Effector memory CD8-positive, alpha-beta T cell (primary cell): ENCODE measurements at places on chromosomes 11 and 22.

GRCh38 chr22:45096256-45096907, 67.3 kb upstream of the NUP50 start:
- peak; percentile 21 for DNase-seq

GRCh38 chr11:34609850-34610249, 11.0 kb upstream of the EHF start:
- no peak for DNase-seq

- no peak for DNase-seq
Observed at GRCh38 chr22:36756031-36756430, 19.9 kb downstream of the IFT27 start.

DNA sequence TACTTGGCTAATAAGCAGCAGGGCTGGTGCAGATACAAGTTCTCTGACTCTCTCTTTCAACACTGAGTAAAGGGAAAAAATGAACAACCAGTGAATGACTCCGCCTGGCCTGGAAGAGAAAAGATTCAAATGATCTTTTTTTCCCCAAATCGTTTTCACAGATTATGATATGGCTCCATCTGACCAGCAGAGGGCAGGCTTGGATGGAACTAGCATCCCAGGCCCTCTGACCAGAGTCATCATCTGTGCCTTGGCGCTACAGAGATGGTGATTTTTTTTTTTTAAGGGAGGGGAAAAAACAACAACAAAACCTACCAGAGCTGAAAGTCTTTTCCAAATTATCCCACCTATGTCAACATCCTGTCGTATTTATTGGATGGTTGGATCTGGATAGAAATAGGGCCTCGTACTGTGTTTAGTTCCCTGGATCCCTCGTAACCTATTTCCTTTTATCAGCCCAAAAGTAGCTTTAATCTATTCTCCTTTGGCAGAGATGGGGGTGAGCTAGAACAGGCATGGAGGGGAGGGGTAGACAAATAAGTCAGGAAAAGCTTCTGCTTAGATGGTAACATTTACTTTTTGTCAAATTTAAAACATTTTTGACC, 69.7 kb downstream of the PRSS23 start:
- peak; percentile 18 for DNase-seq

- no peak for DNase-seq
Observed at GRCh38 chr22:50732681-50733080, 5.3 kb upstream of the ACR start.

- DNase-seq, result no peak
Observed at GRCh38 chr11:101863361-101863760, 51.4 kb upstream of the CEP126 start.

GRCh38 chr11:61092908-61093763, 9.2 kb upstream of the CD5 start:
- no peak for DNase-seq

DNA sequence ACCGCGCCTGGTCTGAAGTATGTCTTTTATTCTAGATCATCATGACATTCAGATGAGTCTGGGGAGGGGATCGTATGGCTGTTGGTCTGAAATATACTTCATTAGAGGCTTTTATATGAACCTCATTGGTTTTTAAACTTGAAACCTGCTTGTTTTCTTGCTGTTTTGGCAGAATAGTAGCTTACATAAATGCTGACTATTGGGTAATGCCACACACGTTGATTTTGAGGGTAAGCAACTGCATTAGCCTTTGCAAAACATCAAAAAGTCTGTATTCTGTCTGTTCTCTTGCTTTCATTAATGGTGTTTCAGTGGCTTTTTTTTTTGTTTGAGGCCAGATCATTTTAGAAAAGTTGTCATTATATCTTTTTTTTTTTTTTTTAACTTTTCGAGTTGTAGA, 14.2 kb downstream of the PPME1 start:
- no peak for DNase-seq

DNA sequence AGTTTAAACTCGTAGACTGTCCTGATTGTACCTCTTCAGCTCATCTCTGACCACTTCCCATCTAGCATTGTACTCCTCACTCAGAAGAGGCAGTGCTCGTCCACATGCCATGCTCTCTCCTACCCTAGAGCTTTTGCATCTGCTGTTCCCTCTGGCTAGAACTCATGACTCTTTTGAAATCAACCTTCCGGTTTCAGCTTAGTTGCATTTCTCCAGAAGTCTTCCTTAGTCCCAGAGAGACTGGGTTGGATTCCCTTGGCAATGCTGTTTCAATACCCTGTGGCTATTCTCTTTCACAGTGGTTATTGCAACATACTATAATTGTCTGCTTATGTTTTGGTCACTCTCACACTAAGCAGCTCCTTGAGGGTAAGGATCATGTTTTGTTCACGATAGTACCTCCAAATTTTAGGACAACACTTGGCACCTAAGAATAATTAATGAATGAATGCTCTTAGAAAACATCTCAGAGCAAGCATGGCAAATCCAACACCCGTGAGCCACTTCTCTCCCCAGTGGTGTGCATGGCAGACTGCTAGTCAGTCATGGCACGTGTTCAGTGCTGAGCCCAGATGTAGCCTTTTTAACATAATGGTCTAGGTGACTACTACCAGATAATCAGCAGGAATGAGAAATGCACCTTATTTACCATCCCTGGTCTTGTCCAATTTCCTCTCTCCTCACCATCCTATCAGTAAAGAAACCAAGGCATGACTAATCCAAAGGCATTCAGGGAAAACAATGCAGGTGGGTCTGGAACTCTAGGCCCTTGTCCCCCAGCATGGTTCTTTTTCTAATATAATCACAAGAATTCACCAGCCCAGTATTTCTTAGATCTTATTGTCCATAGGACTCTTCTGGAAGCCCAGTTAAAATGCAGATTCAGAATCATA, 14.5 kb downstream of the SEPTIN3 start:
- DNase-seq, result no peak

DNA sequence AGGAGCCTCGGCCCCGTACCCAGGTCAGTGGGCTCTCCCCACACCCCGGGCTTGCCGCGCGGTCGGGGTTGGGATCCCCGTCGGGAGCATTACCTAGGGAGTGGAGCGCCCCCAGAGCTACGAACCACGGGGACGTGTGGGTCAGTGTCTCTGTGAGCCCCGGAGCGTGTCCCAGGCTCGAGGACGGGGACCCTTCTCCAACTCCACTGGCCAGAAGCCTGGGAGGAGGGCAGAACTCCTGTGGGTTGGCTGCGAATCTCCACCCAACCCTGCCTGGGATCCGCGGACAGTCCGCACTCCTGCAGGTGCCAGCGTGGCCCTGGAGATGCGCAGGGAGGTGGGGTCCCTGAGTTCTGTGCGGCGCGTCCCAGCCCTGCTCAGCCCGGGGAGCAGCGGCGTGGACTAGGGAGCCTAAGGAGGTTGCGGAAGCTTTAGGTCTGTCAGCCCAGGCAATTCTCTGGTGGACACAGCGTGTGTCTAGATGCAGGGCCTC, 346 bp downstream of the PPFIBP2 start:
- DNase-seq, result peak; percentile 4

DNA sequence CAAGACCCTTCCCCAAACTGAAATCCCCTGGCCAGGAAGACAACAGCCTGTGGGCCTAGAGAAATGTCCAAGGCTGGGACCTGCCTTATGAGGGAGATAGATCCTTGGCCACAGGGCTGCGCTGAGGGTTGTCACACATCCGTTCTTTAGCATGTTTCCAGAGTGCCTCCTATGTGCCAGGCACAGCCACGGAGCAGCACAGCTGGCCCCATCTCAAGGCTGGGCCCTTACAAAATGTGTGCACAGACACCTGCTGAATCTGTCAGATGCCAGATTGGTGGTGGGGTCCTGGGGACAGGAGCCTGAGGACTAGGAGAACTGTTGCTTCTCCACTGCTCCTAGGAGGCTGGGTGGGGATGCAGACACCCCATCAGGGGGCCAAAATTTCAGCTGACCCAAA, 11.2 kb downstream of the GRIK4 start:
- no peak for DNase-seq

DNA sequence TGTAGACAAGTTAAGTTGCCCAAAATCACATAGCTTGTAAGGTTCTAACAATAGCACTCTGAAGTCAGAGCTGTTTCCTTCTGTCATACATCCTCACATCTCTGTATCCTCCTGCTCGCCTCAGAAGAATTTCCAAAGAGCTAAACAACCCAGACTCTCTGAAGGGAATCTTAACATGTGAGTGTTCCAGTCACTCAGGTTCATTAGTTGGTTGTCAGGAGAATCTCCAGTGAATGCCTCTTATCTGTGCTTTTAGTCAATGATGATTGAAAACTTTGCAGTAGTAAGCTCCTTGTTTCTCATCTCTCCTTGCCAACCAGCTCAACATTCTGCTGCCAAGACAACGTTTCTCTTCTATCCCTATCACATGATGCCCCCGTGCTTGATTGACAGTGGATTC, 195.5 kb downstream of the C11orf91 start:
- no peak for DNase-seq

DNA sequence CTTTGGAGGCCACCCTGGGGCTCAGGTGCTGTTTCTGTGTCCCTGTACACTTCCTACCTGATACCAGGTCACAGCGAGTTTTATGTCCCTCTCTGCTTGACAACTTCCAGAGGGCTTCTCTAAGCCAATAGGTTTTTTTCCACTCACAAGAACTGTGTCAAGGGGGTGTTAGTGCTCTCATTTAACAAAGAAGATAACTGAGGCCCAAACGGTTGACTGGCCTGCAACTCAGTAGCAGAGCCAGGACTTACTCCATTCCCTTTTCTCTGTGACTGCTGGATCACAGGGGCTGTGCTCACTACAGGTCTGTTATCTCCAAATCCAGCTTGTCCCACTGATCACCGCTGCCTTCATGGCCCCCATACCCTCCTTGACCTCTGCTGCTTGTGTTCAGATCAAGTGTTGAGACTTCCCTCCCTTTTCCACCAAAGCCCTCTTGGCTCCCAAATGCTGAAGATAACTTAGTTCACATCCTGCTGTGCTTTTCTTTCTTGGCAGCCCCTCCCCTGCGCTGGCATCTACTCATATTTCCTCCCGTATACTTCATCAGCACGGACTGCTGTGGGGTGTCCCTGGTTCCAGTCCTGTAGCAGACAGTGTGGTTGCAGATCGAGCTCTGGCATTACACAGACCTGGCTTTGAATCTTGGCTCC, 41.3 kb downstream of the POU2F3 start:
- DNase-seq, result no peak

- no peak for DNase-seq
Observed at GRCh38 chr11:96045622-96046456, 121.9 kb upstream of the MTMR2 start.

DNA sequence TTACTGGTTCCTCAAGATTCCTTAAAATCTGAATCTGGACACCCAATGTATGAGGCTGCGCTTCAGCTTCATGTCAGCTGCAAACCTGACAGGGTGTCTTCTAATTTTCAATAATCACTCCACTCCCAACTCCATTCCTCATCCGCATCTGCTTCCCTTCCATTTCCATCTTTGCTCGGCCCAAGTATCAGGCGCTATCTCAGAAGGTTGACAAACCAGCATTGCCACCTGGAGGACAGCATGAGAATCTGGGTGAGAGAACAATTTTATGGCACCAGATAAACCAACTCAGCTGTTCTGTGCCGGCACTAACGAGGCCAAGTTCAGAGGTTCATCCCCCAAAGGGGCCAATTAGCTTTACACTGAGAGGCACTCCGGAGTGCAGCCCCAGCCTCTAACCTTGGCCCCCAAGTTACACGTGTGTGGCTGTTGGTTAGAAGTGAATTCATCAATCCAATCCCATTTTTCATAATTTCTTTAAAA, 79.1 kb upstream of the LMO2 start:
- no peak for DNase-seq

- no peak for DNase-seq
Observed at GRCh38 chr11:103661185-103661584, 375.3 kb upstream of the DDI1 start.

DNA sequence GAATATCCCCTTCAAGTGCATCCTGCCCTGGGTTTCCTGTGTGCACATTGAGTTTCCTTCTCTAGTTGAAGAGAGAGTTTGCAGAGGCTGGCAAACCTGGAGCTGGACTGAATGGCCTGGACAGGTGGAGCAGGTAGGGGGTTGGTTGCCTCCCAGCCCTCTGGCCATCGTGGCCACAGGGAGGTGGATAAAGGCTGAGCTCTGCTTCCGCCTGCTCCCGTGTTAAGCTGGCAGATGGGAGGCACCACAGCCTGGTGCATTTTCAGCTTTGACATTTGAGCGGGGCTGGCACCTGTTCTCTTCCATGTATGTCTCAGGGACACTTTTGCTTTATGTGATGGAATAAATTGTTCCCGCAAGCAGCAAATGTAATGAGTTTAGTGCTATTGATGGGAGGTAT, 11.1 kb downstream of the MICAL2 start:
- DNase-seq, result no peak

GRCh38 chr11:76654298-76654851, 16.2 kb downstream of the LRRC32 start:
- no peak for DNase-seq
